Type B pancreatic cell (in vitro differentiated cells): ENCODE measurements at places on chromosomes 7 and 10.

GRCh38 chr10:92313750-92314149 lies 22.8 kb downstream of the MARCHF5 start:
- DNase-seq = no peak

DNA sequence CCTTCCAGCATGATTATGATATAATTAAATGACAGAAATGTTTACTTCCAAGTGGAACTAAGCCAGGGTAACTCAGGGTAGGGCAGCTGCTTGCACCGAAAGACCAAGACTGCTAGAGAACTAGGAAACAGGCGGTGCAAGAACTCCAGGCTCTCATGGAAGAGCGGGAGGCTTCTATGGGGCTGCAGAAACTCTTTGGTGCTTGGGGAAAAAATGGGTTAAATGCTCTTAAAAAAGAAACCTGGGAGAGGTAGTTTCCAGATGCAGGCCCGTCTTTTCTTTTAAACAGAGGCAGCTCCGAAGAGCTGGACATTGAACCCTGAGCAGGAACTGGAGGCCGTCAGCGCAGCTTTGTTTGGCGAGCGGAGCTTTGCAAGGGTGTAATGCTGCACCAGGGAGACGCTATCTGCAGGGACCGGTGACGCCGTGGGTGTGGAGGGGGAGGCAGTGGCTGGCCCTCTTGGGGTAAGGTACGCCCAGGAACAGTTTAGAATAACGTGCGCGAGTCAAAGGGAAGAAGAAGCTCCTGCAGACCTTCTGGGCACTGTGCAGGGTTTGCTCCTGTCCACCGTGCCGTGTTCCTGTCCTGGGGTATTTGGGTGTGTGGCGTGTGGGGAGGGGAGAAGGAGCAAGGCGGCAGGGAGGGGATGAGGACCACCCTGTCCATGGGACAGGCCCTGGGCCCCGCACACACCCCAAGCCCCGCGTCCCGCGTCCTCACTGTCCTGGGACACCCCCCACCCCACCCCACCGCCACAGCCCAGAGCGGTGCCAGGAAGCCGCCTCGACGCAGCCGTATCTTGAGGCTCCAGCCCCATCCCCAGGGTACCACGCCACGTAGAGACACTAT lies 59.0 kb downstream of the EGFR start:
- DNase-seq = no peak

GRCh38 chr10:98425511-98426352 lies 10.8 kb upstream of the PYROXD2 start:
- no peak for DNase-seq

DNA sequence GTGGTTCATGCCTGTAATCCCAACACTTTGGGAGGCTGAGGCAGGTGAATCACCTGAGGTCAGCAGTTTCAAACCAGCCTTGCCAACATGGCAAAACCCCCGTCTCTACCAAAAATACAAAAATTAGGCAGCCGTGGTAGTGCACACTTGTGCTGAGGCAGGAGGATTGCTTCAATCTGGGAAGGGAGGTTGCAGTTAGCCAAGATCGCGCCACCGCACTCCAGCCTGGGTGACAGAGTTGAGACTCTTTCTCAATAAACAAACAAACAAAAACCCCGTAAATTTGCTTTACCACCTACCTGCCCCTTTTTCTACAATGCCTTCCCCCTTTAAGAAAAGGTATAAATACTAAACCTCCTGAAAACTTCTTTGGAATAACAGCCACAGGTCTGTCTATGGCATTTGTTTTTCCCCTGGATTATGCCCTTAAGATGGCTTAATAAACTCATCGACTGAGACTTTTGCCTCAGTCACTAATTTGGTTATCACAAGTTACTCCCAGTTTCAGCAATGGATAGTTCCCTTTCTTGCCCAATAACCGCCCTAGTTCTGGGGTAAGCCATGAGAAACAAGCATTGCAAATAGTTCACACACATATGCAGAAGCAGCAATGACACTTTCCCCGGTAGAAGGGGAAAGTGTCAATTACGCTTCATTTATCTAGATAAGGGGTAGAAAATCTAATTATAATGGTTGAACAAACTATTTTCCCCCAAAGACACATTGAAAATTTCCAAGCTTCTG lies 52.8 kb upstream of the SVIL start:
- DNase-seq = no peak

DNA sequence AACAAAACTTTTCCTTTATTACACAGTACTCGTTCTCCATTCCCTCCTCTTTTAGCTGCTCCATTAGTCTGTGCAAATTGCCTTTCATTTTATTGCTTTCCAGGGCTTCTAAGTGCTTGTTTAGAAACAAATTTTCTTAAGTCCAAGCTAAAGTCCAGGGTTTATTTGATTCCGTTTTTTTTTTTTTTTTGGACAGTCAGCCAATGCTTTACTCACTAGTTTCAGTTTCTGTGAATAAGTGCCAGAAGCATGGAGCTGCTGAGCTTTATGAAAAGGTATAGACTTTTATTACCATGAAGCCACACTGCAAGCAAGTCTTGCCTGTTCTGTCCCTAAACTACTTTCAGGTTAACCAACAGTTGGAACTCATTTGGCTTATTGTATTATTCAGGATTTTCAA lies 455.0 kb downstream of the GFRA1 start:
- no peak for DNase-seq

DNA sequence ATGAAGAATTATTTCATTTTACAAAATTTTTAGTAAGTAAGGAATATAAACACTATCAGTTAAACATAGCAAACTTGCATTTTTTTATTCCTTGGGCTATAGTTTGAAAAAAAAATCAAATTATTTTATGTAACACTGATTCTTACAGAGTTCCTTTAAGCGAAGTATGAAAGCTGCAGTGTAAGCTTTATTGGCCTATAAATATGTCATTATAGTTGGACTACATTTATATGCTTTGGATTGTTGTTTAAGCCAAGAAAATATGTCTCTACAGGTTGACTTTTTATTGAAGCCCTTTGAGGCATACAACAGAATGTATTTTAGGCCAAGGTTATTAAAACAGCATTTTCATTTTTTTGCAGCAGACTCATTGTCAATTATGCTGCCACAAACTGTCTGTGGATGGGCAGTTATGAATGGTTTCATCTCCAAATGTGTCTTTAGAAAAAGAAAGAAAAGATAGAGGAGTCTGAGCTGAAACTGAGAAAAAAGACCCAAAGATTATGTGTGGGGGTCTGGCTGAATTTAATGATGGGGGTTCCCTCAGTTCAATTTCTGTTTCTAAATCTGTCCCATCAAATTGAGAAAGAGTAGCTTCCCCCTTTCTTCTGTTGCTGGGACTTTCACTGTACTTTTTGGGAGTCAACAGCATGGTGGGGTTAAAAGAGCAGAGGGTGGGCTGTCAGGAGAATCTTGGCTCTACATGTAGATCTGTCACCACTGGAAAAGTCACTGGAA lies 43.1 kb downstream of the ARID5B start:
- DNase-seq = no peak

DNA sequence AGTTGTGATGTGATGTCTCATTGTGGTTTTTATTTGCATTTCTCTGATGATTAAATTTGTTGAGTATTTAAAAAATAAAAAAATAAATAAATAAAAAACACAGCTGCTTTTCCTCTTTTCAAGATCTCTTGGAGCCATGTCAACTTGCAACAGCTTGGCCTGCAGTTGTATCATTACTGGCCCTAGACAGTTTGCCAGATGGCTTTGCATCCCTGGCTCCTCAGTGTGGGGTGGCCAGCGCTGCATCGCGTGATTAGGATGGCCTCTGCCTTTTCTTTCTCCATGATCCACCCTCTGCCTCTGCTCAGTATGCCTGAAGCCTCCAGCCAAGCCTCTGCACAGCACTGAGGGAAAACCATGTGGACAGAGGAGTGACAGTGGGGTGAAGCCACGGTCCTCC lies 96.8 kb downstream of the PPP1R3C start:
- DNase-seq = no peak

GRCh38 chr7:16657656-16658279 lies 11.8 kb downstream of the BZW2 start:
- DNase-seq = no peak

DNA sequence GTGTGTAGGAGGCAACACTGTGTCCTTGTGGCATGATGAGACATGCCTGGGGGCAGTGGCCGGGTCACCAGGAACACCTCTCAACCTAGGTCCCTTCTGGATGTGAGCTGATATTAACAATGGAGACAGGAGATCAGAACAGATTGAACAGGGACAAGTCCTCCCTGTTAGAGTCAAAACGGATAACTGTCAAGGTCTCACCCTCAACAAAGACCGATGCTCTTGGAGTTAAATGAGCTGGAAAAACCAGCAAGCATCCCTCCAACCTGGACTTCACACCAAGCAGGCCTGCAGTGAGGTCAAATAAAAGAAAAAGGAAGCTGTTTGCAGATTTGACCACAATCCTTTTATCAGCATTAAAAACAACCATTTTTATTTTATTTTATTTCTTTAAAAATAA lies 49.0 kb downstream of the SLIT1 start:
- no peak for DNase-seq

GRCh38 chr7:75928568-75928914 lies 13.6 kb downstream of the POR start:
- DNase-seq = no peak

- DNase-seq = no peak
These were observed 104.8 kb upstream of the LAMB4 start for GRCh38 chr7:108234971-108235450.

DNA sequence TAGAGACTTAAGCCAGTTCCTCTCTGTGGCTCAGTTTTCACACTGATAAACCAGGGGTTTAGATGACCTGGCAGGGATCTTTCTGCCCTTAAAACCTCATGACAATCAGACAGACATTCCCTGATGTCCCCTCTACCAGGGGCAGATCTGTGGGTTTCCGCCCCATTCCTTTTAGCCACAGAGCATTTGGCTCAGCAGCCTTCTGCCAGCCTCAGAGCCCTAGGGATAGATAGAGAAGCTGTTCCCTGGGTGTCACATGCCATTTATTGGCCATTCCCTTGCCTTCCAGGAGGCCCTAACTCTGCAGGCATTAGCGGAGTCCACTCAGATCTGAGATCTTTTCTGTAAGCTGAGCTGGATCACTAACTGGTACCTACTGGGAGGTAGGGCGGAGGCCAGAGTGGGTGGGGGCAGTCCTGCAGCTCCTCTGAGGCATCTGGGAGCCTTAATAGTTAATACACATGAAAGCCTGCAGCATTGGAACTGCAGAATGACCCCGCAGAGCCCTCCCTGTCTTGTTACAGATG lies 101.5 kb downstream of the ZMIZ1 start:
- DNase-seq = no peak

GRCh38 chr7:70047891-70048448 lies 449.7 kb downstream of the AUTS2 start:
- no peak for DNase-seq

GRCh38 chr7:87060288-87060537 lies 759 bp upstream of the ELAPOR2 start:
- no peak for DNase-seq

GRCh38 chr7:63092951-63093350 lies 905.7 kb upstream of the ZNF722 start:
- peak; percentile 29 for DNase-seq

- DNase-seq = no peak
These were observed 25.2 kb downstream of the TRIM8 start for GRCh38 chr10:102669206-102670064.

- DNase-seq = no peak
These were observed 4.4 kb upstream of the PDLIM1 start for GRCh38 chr10:95295031-95295755.

GRCh38 chr10:100038561-100039071 lies 28.9 kb upstream of the DNMBP start:
- no peak for DNase-seq

GRCh38 chr7:124387056-124387455 lies 354.2 kb upstream of the TMEM229A start:
- no peak for DNase-seq

DNA sequence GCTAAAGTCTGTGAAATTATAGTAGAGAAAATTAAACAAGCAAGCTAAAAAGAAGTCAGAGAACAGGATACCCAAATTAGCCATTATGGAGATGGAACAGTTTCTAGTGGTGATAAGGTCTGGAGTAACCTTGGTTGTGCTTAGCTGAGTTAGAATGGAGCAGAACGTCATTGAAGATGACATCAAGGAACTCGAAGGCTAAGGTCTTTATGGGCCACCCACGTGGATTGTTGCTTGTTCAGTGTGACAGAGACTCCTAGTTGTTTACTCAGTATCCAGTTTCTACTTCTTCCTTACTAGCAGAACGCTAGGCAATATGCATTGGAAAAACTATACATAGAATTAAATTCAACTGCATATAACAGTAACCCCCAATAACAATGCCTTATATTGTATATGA lies 39.7 kb downstream of the AHCYL2 start:
- no peak for DNase-seq

DNA sequence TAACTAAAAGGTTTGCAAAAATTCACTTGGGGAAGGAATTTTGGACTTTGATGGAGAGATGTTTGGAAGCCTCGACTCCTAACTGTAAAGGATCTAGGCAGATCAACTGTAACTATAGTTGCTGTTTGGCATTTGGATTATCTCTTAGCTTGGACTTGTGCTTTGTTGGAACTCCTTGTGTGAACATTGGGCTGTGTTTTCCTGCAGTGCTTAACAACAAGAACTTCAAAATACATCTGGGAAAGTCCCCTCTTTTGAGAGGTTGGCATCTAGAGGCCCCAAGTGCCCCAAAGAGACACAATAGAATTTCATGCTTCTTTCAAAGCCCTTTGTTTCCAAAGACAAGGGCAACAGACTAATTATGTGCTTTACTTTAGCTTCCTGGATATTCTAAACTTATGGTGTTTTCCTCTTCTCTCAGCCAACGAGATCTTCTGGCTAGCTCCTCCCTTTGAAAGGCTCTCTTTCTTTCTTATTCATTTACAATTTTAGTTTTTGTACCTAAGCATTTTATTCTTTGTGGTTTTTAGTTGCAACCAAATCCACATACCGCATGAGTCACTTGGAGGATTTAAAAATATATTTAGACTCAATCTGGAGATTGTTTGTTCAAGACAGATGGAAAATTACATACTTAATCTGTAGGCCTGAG lies 11.6 kb downstream of the ABCA13 start:
- no peak for DNase-seq

- no peak for DNase-seq
These were observed 286.7 kb downstream of the CACNA2D1 start for GRCh38 chr7:82156893-82157292.

- DNase-seq = no peak
These were observed 96.1 kb downstream of the RELN start for GRCh38 chr7:103893350-103893749.

- DNase-seq = no peak
These were observed 14.0 kb upstream of the INSIG1 start for GRCh38 chr7:155283565-155284194.

DNA sequence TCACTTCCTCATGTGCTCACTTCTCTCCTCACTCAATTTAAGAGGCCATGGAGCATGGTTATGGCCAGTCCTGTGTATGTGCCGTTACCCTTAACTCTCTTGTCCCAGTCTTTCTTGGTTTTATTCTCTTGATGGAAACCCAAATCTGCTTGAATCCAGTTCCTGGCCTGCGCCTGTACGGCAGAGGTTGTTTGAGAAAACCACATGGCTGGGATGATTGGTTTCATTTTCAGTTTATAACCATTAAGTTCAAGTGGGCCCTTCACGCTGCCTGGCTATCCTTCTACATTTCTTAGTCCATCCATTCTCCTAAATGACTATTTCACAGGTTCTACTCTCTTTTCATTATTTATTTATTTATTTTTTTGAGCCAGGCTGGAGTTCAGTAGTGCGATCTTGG lies 1.6 kb upstream of the ZNF239 start:
- DNase-seq = no peak

- DNase-seq = no peak
These were observed 51.8 kb upstream of the AGR3 start for GRCh38 chr7:16933296-16934279.
